Activated CD4-positive, alpha-beta T cell treated with anti-CD3 and anti-CD28 coated beads, Interleukin-2, amount 50 U/mL, for 48 hours (primary cell): ENCODE measurements at places on chromosomes 2 and 18.

GRCh38 chr2:101430156-101430555 lies 42.9 kb upstream of the CREG2 start:
- DNase-seq = no peak

GRCh38 chr18:22871809-22872525 lies 61.2 kb upstream of the RBBP8 start:
- no peak for DNase-seq

GRCh38 chr2:106232638-106233349 lies 38.7 kb upstream of the UXS1 start:
- DNase-seq = no peak

GRCh38 chr2:11215407-11215806 lies 60.1 kb downstream of the SLC66A3 start:
- no peak for DNase-seq

DNA sequence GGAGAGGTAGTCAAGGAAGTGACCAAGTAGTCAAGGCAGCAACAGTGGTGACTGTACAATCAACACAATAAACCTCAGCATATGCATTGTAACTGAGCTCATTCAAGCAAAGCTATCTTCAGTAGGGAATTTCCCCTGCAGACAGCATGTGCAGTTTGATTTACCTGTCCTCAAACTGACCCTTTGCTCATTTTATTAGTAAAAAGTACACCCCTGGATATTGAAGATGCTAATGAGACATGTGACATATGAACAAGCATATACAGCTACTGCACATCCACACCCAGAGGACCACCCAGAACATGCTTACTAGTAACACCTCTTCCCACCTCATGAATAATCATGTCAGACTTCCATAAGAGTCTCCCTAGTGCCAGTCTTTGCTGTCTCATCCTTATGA lies 15.4 kb downstream of the C2orf81 start:
- no peak for DNase-seq

GRCh38 chr2:26702025-26702424 lies 9.5 kb downstream of the KCNK3 start:
- no peak for DNase-seq

GRCh38 chr2:119119076-119119785 lies 39.3 kb downstream of the C1QL2 start:
- no peak for DNase-seq

DNA sequence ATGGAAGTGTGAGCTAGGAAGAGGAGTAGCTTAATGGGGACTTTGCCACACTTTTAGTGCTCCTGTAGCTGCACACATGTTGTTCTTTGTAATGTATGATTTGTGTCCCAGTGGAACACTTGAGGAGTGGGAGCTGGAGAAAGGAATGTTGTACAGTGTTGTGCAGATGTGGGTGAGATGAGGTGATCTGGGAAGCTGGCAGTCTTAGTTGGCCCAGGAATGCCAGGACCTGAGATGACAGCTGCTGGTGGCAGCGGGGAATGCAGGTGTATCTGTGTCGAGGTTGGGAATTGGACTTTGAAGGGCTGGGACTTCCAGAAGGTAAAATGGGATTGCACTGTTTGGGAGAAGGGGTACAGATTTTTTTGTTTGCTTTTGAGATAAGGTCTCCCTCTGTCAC lies 23.6 kb downstream of the NEDD4L start:
- DNase-seq = no peak

GRCh38 chr18:9708057-9708433 lies at the start of gene RAB31:
RAB31 (plus strand) TSS chr18:9708301; CDS start chr18:9708406, 105 bp downstream.
- no peak for DNase-seq

- no peak for DNase-seq
These were observed 7.7 kb upstream of the STK39 start for GRCh38 chr2:168255103-168255502.

DNA sequence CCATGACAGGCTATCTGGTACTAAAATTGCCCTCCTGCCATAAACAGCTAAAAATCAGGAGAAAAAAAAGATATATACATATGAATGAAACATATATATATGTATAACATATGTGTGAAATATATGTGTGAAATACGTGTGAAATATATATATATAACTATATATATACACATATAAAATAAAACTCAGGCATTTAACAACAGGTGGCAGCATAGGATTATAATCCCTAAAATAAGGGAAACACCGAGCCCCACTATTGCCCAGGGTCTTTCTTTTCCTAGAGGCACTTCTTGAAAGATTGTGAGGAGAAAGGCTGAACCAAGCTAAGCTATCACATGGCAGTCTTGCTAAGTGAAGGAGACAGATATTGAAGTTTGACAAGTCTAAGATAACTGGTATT lies 65.9 kb upstream of the CYTIP start:
- no peak for DNase-seq

DNA sequence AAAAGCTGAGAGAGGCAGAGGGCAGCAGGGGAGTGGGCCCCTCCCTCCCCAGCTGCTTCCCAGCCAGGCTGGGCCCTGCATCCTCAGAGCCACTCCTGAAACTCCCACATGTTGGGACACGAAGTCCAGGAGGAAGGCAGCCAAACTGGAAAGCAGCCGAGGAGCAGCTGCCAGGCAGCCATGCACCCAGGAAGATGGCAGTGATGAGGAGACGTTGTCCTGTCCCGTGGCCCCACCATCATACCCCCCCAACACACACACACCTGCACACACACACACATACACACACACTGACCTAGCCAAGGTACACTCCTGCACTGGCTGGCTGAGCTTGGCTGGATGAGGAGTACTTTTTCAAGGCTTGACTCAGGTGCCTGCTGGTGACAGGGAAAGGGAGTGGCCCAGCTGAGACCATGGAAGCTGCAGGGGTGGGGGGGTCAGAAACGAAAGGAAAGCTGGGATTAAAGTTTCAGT lies 106.0 kb downstream of the CYP26B1 start:
- no peak for DNase-seq

GRCh38 chr18:49812286-49813068 lies 856 bp downstream of the ACAA2 start:
- DNase-seq = no peak
